Stimulated activated naive CD4-positive, alpha-beta T cell treated with Interleukin-2 at 50 U/mL for 16 hours (primary cell): ENCODE measurements at places on chromosomes 16 and 17.

- no peak for DNase-seq
Observed at GRCh38 chr17:7887038-7887481, 1.5 kb upstream of the CHD3 start.

GRCh38 chr17:57993471-57994365, 5.7 kb upstream of the VEZF1 start:
- no peak for DNase-seq

DNA sequence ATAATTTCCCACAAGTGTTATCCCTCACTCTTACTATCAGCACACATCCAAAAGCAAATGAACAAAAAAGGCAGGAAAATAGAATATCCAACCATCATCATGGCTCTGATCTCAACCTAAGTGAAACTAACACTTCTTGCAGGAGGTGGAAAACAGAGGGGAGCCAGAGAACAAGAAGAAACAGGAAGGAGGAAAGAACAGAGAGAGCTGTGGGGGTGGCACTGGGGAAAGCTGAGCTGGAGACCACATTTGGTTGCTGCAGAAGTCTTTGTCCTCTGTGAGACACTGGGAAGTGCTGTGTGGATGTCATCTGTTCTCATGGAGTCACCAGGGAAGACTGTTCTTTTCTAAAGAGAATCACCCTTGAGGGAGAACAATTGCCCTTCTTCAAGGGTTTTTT, 34.7 kb downstream of the GRB7 start:
- no peak for DNase-seq

- DNase-seq: no peak
Observed at GRCh38 chr17:78108726-78109488, 19.6 kb downstream of the TMC6 start.

DNA sequence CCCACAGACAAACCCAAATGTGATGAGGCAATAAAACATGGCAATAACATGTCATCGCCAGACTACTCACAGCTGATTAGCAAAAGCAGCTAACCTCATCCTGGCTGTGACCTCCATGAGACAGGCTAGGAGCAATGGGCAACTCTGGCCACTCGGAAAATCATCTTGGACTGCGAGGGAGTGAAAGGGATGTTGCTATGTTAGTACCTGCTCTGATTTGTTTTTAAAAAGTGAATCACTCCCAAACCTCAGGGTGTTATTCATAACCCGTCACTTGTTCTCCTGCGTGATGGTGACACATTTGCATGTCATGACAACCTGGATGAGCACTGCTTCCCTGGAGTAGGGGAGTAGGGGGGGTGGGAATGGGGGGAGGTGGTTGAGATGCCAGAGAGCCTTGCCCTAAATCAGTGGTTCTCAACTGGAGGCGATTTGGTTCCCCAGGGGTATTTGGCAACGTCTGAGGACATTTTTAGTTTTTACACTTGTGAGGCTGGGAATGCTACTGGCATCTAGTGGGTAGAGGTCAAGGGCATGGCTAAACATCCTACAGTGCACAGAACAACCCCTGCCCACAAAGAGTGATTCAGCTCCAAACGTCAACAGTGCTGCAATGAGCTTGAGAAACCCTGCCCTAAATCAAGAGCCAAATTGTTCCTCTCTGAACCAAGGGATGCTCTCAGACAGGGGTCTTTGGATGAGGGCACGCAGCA, 241.7 kb downstream of the SOX9 start:
- no peak for DNase-seq

DNA sequence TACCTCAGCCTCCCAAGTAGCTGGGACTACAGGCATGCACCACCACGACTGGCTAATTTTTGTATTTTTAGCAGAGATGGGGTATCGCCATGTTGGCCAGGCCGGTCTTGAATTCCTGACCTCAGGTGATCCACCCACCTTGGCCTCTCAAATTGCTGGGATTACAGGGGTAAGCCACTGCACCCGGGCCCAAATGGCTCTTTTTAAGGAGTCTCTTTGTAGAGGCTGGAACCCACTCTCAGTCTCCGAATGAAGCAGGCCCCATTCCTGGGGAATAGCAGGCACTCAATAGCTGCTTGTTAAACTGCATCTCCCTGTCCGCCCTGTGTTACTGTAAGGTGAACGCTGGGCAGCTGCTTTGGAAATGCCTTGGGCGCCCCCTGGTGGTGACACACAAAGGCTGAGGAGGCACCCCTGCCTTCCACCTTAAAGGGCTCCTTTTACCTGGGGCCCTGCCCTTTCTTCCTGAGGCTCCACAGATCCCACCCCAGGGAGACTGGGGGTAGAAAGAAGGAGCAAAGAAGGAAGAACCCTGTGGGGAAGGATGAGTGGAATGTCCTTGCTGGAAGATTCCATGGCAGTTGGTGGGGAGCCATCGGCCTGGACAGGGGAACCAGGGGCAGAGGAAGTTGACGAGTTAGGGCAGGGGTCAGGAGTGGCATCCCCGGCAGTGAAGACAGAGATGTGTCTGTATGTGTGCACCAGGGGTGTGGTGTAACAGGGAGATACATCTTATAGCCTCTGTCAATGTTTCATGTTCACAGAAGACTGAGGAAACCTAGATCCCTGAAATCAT, 6.1 kb upstream of the SP2 start:
- peak; percentile 87 for DNase-seq

DNA sequence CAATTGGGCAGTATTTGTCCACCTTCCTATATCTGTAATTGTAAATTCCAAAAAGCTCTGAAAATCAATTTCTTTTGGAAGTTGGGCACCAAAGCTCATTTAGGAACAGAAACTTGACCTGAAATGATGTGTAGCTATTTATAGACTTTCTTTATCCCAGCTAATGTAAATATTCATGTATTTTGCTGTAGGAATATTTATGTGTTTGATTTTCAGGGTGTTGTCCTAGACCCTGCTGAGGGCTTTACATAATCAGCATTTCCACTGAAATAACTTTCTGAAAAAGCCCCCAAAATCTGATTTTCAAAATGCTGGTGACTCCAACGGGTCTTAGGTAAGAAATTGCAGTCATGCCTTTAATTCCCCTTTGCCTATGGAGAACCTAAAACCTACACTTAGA, 4.1 kb downstream of the RBFOX1 start:
- no peak for DNase-seq

GRCh38 chr17:33164169-33164881, 128.8 kb downstream of the ASIC2 start:
- no peak for DNase-seq

- no peak for DNase-seq
Observed at GRCh38 chr17:43667947-43668348, 6.2 kb upstream of the MEOX1 start.

GRCh38 chr16:57688487-57688986, 6.1 kb upstream of the DRC7 start:
- no peak for DNase-seq
